Cardiac septum (tissue), 1 donor: ENCODE measurements at places on chromosomes 12 and 14. TPM values are rescaled to one million over a fixed set of nuclear protein-coding genes. Genes with fewer than 3 reads are reported as not detected.

GRCh38 chr12:131783915-131784541 lies 44.2 kb upstream of the MMP17 start:
- DNase-seq = no peak

- no peak for DNase-seq
Measured at GRCh38 chr12:51406290-51406689, 15.1 kb upstream of the GALNT6 start.

DNA sequence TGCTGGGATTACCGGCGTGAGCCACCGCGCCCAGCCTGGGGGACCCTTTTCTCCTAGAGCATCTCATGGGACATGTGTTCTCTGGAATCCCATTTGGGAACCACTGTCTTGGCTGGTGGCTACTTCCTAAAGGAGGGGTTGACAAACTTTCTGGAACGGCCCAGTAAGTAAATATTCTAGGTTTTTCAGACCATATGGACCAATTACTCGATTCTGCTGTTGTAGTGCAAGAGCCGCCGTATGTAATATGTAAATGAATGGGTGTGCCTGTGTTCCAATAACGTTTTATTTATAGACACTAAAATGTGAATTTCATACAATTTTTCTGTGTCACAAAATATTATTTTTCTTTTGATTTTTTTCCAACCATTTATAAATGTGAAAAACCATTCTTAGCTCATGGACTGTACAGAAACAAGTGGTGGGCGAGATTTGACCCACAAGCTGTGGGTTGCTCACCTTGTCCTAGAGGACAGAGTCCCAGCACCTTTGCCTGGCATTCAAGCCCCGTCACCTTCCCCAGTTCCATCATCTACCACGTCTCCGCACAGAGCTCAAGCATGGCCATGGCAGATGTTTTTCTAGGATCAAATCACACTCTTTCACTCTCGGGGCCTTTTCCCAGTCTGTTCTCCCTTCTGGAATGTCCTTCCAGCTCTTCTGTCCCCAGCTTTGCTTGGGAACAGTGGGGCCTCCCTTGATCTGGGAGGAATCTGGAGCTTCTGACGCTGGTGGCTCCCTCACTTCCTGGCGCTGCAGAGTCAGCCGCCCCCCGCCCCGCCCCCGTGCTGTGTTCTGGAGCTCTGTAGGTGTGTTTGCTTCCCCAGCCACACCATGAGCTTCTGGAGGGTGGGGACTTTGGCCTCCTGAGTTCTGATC lies 17.9 kb upstream of the RCOR1 start:
- no peak for DNase-seq

Gene ZBTB42
- 8.6 TPM for total RNA-seq

DNA sequence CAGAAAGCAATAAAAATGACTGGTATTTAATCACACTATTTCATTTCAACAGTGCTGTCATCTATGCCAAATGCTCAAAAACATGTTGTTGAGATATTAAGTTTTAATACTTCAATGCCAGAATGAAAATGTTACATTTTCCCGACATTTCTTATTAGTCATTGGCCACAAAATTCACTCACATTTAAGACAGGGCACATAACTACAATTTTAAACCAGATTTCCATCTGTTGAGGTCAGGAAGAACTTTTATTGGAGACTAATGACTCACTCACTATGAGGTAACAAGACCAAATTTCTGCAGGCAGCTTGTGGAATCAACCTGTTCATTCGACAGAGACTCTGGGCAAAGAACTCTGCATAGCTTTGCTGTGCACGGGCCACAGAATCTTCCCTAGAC lies 36.8 kb downstream of the PPTC7 start:
- no peak for DNase-seq
